ENCODE measurements at places on chromosomes 5 and 9. TPM values are rescaled to one million over a fixed set of nuclear protein-coding genes. Genes with fewer than 3 reads are reported as not detected.

Gene OLFM1
- total RNA-seq: 3.7 TPM

Gene PLAC8L1
- not detected for total RNA-seq

Gene PPP3R2
- not detected for total RNA-seq

Gene DMRT2
- total RNA-seq: not detected

Gene SLC45A2
- not detected for total RNA-seq

Gene CA9
- total RNA-seq: 3.9 TPM

Gene FOXD4L4
- not detected for total RNA-seq

Gene BARHL1
- not detected for total RNA-seq

Gene ANKRD34B
- not detected for total RNA-seq

Gene ERAP2
- 1.3 TPM for total RNA-seq

Gene FGF10
- 0.25 TPM for total RNA-seq

Gene VLDLR
- 4.2 TPM for total RNA-seq

Gene GALNT12
- 3.3 TPM for total RNA-seq

Gene SPATA31C1
- not detected for total RNA-seq

Gene PTGS1
- total RNA-seq: 135 TPM

Gene ENC1
- total RNA-seq: 4.8 TPM

Gene BRINP1
- 23.7 TPM for total RNA-seq

Gene SCGB3A2
- total RNA-seq: not detected

Gene ANGPTL2
- 157 TPM for total RNA-seq

Gene CBY3
- not detected for total RNA-seq
